ENCODE measurements at places on chromosomes 1 and 21. TPM values are rescaled to one million over a fixed set of nuclear protein-coding genes. Genes with fewer than 3 reads are reported as not detected.

CDC7 gene
- total RNA-seq: 2.8 TPM

GBP4 gene
- 1.00 TPM for total RNA-seq

TNNI3K gene
- not detected for total RNA-seq

UHMK1 gene
- 57.1 TPM for total RNA-seq

PADI2 gene
- total RNA-seq: 232 TPM

DNA sequence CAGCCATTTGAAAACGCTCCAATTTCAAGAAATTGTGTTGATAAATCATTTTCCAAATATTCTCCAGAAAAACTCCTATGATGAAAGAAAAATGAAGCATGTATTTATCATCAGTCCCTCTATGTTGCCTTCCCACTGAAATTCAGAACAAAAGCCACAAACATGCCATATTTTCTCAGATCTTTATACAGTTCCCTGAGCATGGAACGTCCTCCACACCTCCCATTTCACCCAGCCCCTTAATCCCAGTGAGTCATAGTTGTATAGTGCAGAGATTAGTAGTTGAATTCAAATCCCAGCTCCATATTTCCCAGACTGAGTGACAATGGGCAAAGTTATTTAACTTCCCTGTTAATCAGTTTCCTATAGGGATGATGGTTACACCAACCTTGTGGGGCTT lies 20.6 kb upstream of the NPL start:
- no peaks in the 10 kb centered on the region for H3K36me3 ChIP-seq
- H3K27ac ChIP-seq: no peak overlapping the region
- no peak for DNase-seq
- no peak overlapping the region for H3K4me3 ChIP-seq
- H3K27me3 ChIP-seq: no peaks in the 10 kb centered on the region

GRCh38 chr1:106189780-106190179 lies 866.7 kb upstream of the PRMT6 start:
- no peaks in the 10 kb centered on the region for H3K36me3 ChIP-seq
- H3K27ac ChIP-seq: no peak overlapping the region
- DNase-seq: no peak
- H3K4me1 ChIP-seq: no peaks in the 10 kb centered on the region
- no peak overlapping the region for H3K4me3 ChIP-seq

DNA sequence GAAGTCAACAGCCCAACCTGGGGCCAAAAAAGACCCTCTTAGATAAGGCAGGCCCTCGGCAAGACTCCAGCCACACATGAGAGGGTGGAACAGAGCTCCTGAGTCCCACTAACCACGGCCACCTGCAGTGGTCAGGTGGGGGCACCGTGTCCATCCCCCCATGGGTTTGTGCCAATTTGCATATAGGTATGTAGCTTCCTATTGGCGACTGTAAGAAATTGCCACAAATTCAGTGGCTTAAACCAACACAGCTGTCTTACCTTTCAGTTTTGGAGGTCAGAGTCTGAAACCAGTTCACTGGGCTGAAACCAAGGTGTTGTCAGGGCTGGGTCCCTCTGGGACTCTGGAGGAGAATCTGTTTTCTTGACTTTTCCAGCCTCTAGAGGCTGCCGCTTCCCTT lies 59.3 kb downstream of the COL18A1 start:
- no peak overlapping the region for H3K4me3 ChIP-seq
- peaks cover 3% of the 10 kb centered on the region for H3K4me1 ChIP-seq
- H3K27ac ChIP-seq: no peak overlapping the region
- no peak for DNase-seq

- H3K36me3 ChIP-seq: no peaks in the 10 kb centered on the region
- no peak overlapping the region for H3K4me3 ChIP-seq
- H3K27ac ChIP-seq: no peak overlapping the region
- no peak for DNase-seq
These were observed 38.4 kb downstream of the FYB2 start for GRCh38 chr1:56780826-56781225.

DNA sequence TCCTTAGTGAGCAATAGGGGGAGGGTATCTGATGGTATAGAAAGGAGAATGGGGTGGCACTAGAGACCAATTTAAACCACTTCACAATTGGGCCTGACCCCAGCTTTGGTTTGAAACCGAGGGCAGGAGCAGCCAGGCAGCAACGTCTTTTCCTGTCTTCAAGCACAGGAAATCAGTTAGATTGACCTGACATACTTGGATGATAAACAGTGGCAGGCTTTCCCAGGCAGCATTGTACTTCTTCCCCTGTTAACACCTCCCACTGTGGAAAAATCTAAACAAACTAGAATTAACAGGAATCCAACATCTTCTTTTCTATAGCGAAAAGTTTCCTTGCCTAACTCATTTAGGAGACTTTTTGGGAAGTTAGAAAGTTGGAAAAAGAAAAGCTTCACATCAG lies 40.6 kb downstream of the SELL start:
- H3K27ac ChIP-seq: no peak overlapping the region
- H3K27me3 ChIP-seq: no peaks in the 10 kb centered on the region
- DNase-seq: no peak

DNA sequence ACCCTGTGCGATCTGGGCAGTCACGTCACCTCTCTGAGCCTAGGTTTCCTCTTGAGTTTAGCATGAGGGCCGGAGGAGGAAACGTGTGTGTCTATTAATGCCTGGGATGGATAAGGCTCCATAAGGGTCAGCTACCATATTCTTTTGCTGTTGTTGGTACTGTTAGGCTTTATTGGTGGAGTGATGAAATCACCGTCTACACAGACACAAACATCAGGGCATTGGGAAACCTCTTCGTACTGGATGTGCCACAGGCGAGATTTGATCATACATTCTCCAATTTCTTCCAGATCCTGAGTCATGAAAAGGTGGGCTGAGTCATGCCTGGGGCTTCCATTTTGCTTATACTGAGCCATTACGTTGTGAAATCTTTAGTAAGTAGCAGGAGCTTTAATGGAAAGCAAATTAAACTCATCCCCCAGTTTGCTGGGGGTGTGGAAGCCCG lies 24.9 kb upstream of the GRHL3 start:
- H3K36me3 ChIP-seq: no peaks in the 10 kb centered on the region
- H3K4me1 ChIP-seq: peaks cover 6% of the 10 kb centered on the region
- H3K27ac ChIP-seq: peak overlapping the region; percentile 67
- no peak overlapping the region for H3K4me3 ChIP-seq
- H3K27me3 ChIP-seq: no peaks in the 10 kb centered on the region

GRCh38 chr1:157289424-157290105 lies 151.4 kb upstream of the ETV3 start:
- H3K27me3 ChIP-seq: no peaks in the 10 kb centered on the region
- H3K36me3 ChIP-seq: no peaks in the 10 kb centered on the region
- H3K4me3 ChIP-seq: no peak overlapping the region
- H3K27ac ChIP-seq: no peak overlapping the region
- DNase-seq: no peak

DNA sequence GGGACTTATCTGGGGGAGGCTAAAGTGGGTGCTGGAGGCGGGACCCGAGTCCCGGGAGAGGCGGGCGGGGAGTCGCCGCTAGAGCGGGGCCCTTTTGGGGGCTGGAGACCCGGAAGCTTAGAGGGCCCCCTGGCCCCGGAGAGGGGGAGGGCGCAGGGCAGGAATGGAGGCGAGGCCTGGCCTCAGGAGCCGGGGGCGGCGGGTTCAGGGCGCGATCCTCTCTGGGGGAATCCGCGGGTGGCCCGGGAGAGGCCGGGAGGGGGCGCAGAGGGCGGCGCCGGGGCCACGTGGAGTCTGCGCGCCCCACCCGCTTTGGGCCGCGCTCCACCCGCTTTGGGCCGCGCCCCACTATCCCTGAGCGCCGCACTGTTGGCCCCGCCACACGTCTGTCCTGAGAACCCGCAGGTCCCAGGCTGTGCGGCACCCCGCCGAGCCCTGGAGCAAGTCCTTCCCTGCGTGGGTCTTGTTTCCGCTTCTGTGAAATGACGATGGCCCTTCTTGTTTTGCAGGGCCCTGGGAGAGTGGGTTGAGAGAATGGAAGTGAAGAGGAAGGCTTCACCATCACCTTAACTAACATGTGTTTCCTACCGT lies 84.4 kb downstream of the NKAIN1 start:
- peak overlapping the region; percentile 68 for H3K4me3 ChIP-seq
- peak overlapping the region; percentile 87 for H3K27ac ChIP-seq
- DNase-seq: peak; percentile 78
- H3K36me3 ChIP-seq: no peaks in the 10 kb centered on the region

DNA sequence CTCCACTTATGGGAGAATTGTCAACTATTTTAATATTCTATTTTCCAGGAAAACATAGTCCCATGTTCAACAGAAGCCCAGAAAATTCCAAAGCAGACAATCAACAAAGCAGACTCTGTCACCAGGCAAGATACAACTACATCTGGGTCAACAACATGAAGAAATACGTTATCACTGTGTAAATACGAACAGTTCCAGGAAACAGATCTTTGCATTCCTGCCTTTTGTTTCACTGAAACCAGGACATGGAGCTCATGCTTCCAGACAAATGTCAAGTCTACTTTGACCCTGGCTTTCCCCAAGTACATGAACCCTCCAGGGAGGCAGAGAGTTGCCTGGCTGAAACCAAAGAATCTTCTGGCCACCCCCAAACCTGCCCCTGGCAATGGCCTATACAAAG lies 106.7 kb downstream of the SETD4 start:
- H3K27ac ChIP-seq: no peak overlapping the region
- DNase-seq: no peak
- H3K4me3 ChIP-seq: no peak overlapping the region
- H3K36me3 ChIP-seq: no peaks in the 10 kb centered on the region

- no peaks in the 10 kb centered on the region for H3K27me3 ChIP-seq
- H3K4me3 ChIP-seq: no peak overlapping the region
- peak overlapping the region; percentile 80 for H3K27ac ChIP-seq
These were observed 19.7 kb downstream of the OPTC start for GRCh38 chr1:203513585-203514031.

DNA sequence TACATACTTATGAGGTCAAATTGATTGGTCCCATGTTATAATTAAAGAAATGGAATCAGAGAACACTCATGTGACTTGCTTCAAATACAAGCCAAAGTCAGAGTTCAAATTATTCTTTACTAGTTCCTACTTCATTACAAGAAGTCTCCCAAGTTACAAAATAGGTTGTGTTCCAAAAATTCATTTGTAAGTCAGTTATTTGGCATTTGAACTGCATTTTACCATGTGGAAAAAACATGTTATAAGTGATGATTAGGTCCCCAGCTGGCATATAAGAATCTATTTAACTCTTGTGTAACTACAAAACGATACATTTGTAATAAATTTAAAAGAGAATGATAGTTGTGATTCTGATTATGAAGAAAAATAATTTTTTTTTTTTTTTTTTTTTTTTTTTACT lies 124.1 kb downstream of the DISP1 start:
- H3K36me3 ChIP-seq: no peaks in the 10 kb centered on the region
- no peaks in the 10 kb centered on the region for H3K27me3 ChIP-seq
- no peaks in the 10 kb centered on the region for H3K4me1 ChIP-seq
- no peak overlapping the region for H3K27ac ChIP-seq

DNA sequence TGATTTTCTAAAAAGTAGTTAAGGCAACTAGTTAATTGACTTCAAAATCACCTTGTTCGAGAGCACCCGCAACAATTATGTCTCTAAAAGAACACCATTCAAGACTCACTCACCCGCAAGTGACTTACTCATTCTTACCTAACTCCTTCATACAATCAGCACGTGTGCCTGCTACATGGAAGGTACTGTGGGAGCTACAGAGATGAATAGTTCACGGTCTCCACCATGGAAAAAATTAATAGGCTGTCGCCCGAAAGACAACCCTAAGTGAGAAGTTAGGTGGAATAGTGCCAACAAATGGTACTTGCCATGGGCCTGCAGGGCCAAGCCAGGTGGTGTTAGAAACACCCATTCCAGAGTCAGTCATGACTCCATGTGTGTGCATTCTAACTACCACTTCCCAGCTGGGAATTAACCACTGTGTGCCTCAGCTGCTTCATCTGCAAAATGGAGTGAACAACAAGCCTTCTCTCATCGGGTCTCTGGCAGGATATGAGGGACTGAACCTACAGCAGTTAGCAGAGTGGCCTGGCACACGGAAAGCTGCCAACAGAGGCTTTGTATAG lies 7.1 kb downstream of the SSBP3 start:
- no peak for DNase-seq
- no peaks in the 10 kb centered on the region for H3K27me3 ChIP-seq
- peaks cover 4% of the 10 kb centered on the region for H3K4me1 ChIP-seq
- H3K4me3 ChIP-seq: no peak overlapping the region
- H3K27ac ChIP-seq: no peak overlapping the region
